ENCODE measurements at places on chromosomes 5 and 9.

- DNase-seq, result no peak
These were observed 87.7 kb downstream of the AUH start for GRCh38 chr9:91273853-91274552.

DNA sequence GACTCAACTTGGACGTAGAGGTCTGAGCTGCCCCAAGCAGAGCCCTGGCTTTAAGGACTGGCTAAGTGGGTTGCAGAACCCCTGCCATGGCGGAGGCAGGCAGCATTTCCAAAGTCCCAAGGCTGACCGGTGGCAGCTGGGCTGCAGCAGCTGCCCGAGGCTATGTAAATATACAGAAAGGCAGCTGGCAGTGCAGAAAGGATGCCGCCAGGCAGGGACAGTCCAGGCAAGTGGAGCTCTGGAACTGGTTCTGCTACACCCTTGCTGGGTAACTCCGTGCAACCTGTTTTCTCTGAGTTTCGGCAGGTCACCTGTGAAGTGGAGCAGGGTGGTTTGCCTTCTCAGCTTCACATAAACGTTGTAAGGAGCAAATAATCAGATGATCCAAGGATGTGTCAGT lies 46.0 kb downstream of the SHB start:
- no peak for DNase-seq

DNA sequence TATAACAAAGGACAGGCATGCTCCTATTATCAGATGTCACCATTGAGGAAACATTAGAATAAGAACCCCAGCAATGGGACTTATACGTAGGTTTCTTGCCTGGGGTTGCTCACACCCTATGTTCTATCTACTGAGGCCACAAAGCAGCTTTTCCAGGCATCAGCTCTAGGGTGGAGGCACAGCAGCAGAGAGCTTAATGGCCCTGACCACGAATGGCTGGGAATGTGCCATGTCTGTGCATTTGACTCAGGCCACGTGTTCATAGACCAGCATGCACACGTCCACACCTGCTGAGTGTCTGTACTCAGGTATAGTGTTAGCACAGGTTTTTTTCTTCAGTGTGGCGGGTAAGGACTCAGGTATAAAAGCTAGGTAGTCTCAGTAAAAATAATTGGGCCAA lies 129.4 kb downstream of the AOPEP start:
- no peak for DNase-seq

DNA sequence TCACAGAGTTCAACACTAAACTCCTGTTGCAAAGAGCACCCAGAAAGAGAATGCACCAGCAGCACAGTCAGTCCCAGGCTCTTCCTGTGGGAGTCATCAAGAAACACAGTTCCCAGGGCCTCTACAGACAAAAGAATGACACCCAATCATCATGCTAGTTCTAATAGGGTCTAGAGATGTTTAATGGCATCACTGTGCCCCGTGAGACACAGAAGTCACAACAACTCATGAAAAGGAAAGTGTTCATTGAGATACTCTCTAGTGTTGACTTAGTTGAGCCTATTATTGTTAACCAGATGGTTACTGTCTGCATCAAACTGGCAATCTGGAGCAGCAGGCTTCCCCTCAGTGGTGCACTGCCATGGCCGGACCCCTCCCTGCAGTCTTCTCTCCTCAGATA lies 1.6 kb downstream of the KLHL3 start:
- DNase-seq, result no peak

- DNase-seq, result peak; percentile 86
These were observed 5.1 kb upstream of the PCDH1 start for GRCh38 chr5:141883184-141883891.

DNA sequence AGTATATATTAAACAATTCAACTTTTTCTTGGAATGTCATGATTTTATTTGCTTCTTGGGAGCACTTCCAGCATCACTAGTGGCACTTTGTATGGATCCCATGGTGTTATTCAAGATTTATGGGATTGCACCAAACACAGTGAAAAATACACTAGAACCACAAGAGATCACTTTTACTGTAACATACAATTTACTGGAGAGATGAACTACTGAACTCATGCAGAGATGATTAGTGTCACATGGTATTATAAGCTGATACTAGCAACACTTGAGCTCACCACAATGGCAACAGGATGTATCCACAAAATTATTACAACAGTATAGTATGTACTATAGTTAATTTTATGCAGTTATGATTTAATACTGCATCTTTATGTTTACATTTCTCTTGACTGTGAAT lies 16.3 kb upstream of the SLC36A2 start:
- no peak for DNase-seq

DNA sequence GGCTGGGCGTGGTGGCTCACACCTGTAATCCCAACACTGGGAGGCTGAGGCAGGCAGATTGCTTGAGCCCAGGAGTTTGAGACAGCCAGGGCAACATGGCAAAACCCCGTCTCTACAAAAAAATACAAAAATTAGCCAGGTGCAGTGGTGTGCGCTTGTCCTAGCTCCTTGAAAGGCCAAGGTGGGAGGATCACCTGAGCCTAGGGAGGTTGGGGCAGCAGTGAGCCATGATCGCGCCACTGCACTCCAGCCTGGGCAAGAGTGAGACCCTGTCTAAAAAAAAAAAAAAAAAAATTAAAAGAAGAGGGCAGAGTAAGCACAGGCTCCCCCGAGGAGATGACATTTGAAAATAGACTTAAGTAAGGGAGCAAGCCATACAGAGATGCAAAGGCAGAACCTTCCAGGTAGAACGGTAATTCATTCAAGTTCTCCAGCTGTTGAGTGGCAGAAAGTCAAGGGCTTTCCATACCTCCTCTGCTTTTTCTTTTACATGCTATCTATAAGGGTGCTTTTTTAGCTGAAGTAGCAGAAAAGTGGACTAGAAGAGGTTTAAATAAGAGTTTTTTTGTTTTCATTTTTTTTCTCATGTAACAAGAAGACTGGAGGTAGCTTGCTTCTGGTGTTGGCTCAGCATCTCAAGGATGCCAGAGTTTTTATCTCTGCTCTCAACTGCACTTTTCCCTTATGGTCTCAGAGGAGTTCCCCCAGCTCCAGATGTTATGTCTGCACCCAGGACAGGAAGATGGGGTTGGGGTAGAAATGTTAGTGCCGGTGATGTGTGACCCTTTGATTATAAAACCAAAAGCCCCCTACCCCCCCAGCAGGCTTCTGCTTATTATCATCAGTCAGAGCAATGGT lies 40.8 kb downstream of the ERGIC1 start:
- no peak for DNase-seq

DNA sequence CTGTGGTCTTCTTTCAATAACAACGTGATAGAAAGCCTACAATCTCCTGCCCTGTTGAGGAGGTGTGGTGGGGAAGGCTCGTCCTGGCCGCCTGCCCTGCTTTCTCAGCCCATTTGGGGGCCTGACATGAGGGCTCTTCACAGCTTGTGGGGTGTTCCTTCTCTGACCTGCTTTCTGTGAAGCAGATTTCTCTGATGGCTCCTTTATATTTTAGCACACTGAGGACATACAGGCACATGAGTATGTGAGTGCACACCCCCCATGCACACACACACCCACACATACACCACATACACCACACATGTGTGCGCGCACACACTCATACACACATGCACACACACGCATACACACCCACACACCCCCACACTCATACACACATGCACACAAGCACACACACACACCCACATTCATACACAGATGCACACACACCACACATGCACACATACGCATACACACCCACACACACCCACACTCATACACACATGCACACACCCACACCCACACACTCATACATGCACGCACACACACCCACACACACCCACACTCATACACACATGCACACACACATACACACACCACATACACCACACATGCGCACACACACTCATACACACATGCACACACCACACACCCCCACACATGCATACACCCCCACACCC lies 117.5 kb downstream of the COL5A1 start:
- DNase-seq, result no peak

Data from WTC11 (cell line).